Activated CD4-positive, alpha-beta memory T cell treated with anti-CD3 and anti-CD28 coated beads, Interleukin-2, amount 10 ng/mL, durations not matched to agents 7 days and 5 days (primary cell): ENCODE measurements at places on chromosomes 16 and 17.

GRCh38 chr17:27324771-27325339, 30.9 kb downstream of the WSB1 start:
- DNase-seq = no peak

- DNase-seq = no peak
Measured at GRCh38 chr16:48492133-48492532, 106.9 kb upstream of the SIAH1 start.

- peak; percentile 9 for DNase-seq
Measured at GRCh38 chr17:74532115-74532514, 840 bp upstream of the CD300LB start.

GRCh38 chr17:31573861-31574260, 182.4 kb downstream of the RAB11FIP4 start:
- DNase-seq = no peak

GRCh38 chr16:54720259-54720658, 210.4 kb upstream of the IRX5 start:
- DNase-seq = no peak

GRCh38 chr17:38325221-38325851, 18.4 kb downstream of the GPR179 start:
- no peak for DNase-seq

DNA sequence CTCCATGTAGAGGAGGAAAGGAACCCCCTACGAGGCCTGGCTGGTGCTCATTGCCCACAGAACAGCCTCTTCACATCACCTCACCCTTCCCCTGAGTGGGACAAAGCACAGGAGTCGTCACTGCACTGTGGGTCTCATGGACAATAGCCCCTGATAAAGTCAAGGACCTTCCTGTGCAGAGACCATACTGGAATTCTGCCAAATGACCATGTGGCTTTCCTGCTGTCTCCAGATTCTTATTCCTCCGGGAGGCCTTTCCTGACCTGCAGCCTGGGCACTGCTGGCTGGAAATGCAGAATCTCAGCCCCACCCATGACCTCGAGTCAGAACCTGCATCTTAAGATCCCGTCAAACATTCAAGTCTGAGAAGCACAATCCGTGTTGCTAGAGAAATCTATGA, 60.5 kb upstream of the ERN1 start:
- DNase-seq = no peak

- DNase-seq = no peak
Measured at GRCh38 chr17:45129940-45130680, 2.2 kb downstream of the PLCD3 start.

DNA sequence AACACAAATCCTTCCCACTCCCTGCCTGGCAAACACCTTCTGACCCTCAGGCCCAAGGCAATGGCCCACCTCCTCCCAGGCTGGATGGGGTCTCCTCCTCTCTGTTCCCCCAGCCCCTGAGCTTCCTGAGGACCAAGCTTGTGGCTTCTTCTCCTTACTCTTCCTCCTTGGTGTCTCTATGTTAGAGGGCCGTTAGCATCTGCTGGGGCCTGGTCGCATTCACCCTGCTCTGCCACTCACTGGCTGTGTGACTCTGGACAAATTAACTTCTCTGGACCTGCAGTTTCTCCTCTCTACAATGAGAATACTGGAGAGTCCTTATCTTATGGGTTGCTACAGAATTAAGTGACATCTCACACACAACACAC, 725 bp upstream of the MT2A start:
- DNase-seq = no peak

DNA sequence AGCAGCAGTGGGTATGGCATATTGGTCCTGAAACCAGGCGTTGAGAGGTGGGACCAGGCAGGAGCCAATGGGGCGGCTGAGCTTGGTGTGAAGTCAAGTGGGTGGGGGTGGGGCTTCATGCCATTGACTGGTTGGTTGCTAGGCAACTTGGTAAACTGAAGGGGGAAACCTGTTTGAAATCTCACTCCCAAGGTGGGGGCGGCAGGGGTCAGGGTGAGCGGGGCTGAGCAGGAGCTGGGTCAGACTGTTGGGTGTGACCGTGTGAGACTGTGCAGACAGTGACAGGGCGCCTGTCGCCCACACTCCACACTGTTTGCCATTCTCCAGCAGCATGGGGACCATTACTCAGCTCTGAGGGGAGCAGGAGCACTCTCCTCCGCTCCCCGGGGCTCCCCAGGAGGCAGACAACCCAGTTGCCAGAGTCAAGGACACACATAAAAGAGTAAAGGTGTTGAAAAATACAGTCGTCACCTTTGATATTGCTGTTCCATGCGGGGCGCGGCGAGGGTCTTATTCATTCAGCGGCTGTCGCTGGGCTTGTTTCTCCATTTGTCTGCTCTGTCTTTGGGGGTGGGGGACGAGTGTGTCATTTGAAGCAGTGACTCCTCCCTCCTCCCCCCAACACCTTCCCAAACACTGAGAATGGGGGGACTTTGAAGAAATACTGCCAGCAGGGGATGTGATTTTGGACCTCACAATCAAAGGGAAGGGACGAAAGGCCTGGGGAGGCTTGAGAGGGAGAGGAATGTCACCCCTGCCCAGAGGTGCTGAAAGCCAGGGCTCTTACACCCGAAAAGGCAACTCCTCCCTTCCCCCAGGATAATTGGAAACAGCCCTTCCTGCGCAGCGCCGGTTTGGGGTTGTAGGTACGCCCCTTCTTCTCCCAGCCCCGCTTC, 1.2 kb upstream of the EFNB3 start:
- DNase-seq = no peak

DNA sequence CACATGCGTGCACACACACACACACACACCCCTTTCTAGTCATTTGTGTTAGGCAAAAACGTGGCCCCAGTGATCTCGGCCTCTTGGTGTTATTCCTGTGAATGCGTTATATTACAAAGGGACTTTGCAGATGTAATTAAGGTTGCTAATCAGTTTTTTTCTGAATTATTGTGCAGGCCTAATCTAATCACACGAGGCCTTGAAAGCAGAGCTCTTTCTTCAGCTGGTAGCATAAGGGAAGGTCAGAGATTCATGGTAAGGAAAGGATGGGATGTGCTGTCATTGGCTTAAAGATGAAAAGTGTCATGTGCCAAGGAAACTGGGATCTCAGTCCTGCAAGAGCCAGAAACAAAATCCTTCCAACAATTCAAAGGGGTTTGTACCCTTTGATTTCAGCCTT, 113.4 kb upstream of the ELAC2 start:
- DNase-seq = no peak

GRCh38 chr16:53893731-53894435, 189.9 kb downstream of the FTO start:
- no peak for DNase-seq

- DNase-seq = no peak
Measured at GRCh38 chr16:2284797-2285576, 17.1 kb upstream of the RNPS1 start.

GRCh38 chr16:721765-722540, 1.0 kb downstream of the ANTKMT start:
- no peak for DNase-seq

DNA sequence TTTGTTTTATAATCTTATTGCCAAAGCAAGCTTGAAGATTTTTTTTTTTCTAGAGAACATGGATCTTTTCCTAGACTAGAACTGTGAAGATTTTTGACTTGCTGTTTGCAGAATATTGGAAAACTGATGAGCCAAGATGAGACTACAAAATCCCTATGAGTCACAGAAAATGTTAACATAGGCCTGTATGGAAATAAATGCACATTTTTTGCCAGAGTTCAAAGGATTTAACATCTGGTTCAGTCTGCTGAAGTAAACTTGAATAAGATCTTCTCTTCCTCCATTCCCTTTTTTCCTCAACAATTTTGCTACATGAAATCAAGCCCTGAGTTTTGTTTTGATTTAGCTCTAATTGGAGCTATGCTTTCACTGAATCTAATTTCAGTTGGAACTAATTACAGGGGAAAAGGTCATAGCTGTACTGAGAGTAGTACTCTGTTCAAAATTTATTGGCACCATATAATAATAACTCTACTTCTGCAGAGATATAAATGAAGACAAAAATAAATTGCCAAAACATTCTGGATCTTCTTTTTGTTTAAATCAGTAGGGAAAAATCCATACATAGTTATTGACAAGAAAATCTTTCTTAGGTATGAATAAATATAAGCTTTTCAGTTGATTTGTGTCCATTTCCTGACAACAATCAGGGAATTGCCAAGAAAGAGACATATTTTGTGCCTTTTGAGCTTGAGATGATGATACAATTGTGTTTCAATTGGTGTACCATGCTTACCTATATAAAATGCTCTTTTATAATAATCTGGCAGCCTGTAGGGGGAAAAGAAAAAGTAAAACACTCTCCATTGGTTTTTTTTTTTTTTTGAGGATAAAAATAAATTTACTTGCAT, 387.5 kb upstream of the GOT2 start:
- DNase-seq = no peak

GRCh38 chr17:55451203-55451641, 29.6 kb upstream of the MMD start:
- DNase-seq = no peak

GRCh38 chr16:19361587-19361986, 56.1 kb upstream of the TMC5 start:
- DNase-seq = no peak

DNA sequence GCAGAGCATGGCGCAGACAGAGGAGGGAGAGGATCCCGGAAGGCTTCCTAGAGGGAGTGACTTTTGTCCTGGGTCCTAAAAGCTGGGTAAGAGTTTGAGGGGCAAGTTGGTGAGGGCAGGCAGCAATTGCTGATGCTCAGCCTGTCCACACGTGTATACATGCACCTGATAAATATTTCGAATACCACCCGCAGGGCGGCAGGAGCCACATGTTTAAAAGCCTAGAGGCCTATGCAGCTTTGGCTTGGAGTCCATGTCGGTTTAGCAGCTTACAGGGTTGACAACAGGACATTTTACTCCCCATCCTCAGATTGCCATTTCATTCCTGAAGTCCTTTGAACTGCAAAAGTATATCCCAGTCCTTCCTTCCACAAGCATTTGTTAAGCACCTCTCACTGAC, 99.1 kb downstream of the KATNIP start:
- no peak for DNase-seq

DNA sequence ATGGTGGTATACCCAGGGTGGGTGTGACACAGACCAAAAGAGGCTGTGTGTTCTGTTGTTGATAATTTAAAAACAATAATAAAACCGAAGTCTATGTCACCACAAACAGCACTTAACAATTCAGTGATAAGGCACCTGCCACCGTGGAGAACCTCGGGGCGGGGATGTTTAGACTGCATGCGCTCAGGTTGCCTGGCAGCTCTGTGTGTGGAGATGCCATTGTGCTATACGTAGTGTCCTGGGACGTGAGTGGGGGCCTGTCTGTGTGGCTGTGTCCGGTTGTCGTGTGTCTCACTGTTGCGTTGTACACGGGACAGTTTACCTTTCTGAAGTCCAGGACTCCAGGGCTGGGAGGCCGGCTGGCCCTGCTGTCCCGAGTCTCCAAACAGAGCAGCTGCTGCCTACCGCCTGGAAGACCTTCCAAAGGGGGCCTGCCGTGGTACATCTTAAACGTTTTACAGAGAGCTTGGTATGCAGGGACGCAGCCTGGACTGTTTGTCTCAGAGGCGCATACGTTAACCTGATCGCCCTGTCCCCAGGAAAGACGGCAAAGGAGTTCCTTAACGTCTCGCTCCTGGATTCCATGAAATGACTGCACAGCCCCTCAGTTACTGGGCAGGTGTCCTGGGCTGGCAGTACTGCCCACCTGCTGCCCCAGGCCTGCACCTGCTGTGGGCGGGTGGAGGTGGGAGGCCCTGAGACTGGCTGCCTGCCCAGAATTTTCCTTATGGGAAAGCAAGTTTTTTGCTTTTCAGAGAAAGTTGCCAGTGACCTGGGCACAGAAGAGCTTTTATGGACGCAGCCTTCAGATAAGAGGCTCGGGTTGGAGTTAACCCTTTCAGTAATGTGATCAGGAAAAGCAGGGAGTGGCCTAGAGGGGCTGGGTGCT, 19.0 kb downstream of the SPIRE2 start:
- DNase-seq = no peak

DNA sequence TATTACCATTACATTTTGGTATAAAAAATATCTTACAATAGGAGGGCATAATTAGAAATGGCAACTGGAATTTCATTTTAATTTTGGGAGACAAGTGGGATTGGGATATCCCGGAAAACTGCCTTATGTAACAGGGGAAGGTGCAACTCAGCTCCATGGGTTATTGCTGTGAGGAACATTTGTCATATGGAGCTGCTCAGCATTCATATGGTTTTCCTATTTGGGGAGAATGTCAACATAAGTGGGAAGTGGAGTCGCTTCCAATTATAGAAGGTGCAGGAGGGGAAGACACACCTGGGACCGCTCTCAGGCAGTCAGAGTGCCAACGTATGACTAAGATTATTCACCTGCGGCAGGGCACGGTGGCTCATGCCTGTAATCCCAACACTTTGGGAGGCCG, 10.7 kb downstream of the ODF4 start:
- DNase-seq = no peak

DNA sequence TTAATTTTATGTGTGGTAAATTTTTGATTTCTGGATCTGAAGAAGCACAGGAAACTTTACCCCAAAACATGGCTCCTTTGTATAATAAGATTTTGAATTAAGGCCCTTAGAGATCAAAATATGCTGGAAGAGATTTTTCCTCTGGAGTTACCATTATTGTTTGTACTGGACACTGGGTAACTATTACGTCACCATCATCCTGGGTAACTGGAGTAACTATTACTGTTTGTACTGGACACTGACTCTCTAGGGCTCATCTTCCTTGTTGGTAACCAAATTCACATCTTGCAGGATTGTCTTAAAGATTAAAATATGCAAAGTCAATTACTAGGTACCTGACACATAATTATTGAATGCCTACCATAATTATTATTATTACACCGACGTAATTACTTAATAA, 593.8 kb upstream of the GOT2 start:
- DNase-seq = no peak

- DNase-seq = peak; percentile 60
Measured at GRCh38 chr16:1645914-1646525, 32.1 kb upstream of the JPT2 start.

- DNase-seq = no peak
Measured at GRCh38 chr17:74435775-74436359, 4.0 kb downstream of the GPRC5C start.

DNA sequence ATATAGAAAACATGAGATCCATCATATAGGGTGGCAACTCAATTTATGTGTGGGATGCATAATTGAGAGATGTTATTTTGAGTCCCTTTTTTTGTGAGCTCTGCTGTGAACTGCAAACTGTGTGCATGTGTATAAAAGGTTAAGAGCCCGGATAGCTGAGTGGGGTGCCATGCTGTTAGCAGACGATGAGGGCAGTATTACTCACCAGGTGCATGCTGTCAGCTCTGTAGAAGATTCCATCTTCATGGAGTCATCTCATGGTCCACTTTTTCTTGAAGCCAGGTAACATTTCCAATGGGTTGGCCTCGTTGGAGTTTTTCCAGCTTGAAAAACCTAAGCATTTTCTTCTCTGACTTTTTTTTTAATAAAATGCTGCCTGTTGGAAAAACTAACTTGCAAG, 43.0 kb upstream of the RHBDL3 start:
- DNase-seq = no peak

DNA sequence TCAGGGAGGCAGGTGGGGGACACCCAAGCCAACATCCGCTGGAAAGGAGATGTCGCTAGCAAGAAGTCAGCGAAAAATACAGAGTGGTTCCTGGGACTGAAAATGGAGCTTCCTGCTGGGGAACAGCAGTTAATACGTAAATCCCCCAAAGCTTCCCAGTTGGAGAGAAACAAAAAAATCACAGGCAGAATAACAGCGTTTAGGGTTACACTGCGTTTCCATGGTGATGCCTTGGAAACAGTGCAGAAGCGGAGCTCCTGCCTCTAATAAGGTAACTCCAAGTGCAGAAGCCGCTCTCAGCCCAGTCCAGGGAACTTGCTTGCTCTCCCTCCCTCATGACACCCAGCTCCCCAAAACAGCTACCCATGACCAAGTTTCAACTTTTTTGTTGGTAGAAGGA, 73.4 kb downstream of the PLD6 start:
- DNase-seq = no peak
